ENCODE measurements at places on chromosomes 4 and X. TPM values are rescaled to one million over a fixed set of nuclear protein-coding genes. Genes with fewer than 3 reads are reported as not detected.

Gene SERTM2
- total RNA-seq: not detected

Gene EVC2
- 2.3 TPM for total RNA-seq

Gene HSFX3
- total RNA-seq: not detected

Gene OPN1MW2
- total RNA-seq: not detected

Gene GPC3
- not detected for total RNA-seq

Gene CXCL3
- 3.8 TPM for total RNA-seq

Gene AWAT2
- total RNA-seq: not detected

Gene AMER1
- total RNA-seq: 2.7 TPM

Gene FHIP1A
- 0.16 TPM for total RNA-seq

Gene CTAG2
- total RNA-seq: not detected

Gene INTU
- 1.5 TPM for total RNA-seq

Gene POU3F4
- not detected for total RNA-seq

Gene SSX2
- not detected for total RNA-seq

Gene MAGEB17
- not detected for total RNA-seq

Gene GASK1B
- total RNA-seq: 0.26 TPM
